ENCODE measurements at places on chromosomes 1 and 21. TPM values are rescaled to one million over a fixed set of nuclear protein-coding genes. Genes with fewer than 3 reads are reported as not detected.
A peak's percentile ranks its signal among the peaks of the same experiment; 100 is the strongest.

- H3K27me3 ChIP-seq: no peaks in the 10 kb centered on the region
- no peaks in the 10 kb centered on the region for H3K36me3 ChIP-seq
- peak; percentile 34 for DNase-seq
These were observed 9.4 kb downstream of the NCAM2 start for GRCh38 chr21:21007606-21008005.

DNA sequence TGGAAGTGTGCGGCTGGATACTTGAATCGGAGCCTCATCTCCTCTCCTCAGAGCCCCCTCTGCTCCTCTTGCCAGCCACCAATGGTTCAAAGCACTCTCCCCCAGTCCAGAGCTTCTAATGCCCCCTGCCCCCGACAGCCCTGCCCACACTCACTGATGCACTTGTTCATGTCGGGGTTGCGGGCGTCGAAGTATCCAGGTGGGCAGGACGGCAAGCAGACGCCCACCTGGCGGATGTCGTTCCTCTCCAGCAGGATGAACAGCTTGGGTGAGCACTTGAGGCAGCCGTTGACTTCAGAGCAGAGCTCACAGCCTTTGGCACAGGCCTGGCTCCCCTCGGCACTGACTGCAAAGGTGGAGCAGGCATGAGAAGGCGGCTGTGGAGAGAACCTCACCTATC is 18.4 kb downstream of the RSPO1 start:
- H3K27ac ChIP-seq: no peak overlapping the region
- no peaks in the 10 kb centered on the region for H3K36me3 ChIP-seq
- H3K27me3 ChIP-seq: peaks cover 38% of the 10 kb centered on the region
- H3K4me1 ChIP-seq: no peaks in the 10 kb centered on the region
- no peak overlapping the region for H3K4me3 ChIP-seq

- DNase-seq: no peak
- peaks cover 18% of the 10 kb centered on the region for H3K4me1 ChIP-seq
- no peak overlapping the region for H3K4me3 ChIP-seq
- H3K27ac ChIP-seq: peak overlapping the region; percentile 33
These were observed 101.1 kb upstream of the HNRNPU start for GRCh38 chr1:244965185-244966030.

- no peak for DNase-seq
- peaks cover 4% of the 10 kb centered on the region for H3K4me1 ChIP-seq
- no peak overlapping the region for H3K4me3 ChIP-seq
- no peak overlapping the region for H3K27ac ChIP-seq
These were observed 1.1 kb upstream of the RAP1GAP start for GRCh38 chr1:21670059-21670881.

- H3K27ac ChIP-seq: no peak overlapping the region
- H3K27me3 ChIP-seq: no peaks in the 10 kb centered on the region
- H3K36me3 ChIP-seq: no peaks in the 10 kb centered on the region
- no peak overlapping the region for H3K4me3 ChIP-seq
These were observed 46.9 kb downstream of the CD34 start for GRCh38 chr1:207863893-207864535.

DNA sequence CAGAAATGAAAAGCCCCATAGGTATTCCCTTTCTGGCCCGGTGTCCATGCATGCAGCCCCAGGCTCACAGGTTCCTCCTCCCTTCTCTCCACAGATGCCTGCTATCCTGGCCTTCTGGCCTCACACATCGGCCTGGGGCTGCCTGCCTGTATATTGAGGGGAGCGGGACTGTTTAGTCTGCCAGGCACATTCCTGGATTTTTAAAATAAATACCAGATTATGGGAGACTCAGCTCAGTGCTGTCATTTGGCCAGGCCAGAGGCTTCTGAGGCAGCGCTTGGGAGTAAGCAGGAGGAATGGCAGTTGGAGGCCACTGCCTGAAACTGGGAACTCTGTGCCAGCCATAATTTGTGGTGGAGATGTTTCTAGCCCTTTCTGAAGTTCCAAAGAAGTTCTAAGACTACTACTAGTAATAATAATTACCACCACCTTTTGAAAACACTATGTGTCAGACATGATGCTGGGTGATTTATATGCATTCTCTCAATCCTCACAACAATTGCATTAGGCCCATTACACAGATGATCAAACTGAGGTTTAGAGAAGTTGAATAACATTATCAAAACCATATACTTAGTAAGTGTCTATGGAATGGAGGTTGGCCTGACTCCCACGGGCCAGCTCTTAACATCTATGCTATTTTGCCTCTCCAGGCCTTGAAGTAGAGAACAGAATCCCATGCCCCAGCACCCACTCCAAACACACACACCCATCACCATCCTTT is 107.6 kb downstream of the PLXNA2 start:
- DNase-seq: peak; percentile 34
- 0 out of 2 replicates have a peak, but pooled peaks cover 2% of the 10 kb centered on the region for H3K4me1 ChIP-seq
- no peak overlapping the region for H3K27ac ChIP-seq
- H3K36me3 ChIP-seq: no peaks in the 10 kb centered on the region
- H3K27me3 ChIP-seq: no peaks in the 10 kb centered on the region

GRCh38 chr1:116232989-116233514 is 121.9 kb downstream of the MAB21L3 start:
- DNase-seq: no peak
- no peak overlapping the region for H3K27ac ChIP-seq
- H3K4me3 ChIP-seq: no peak overlapping the region
- no peaks in the 10 kb centered on the region for H3K4me1 ChIP-seq

GRCh38 chr1:151157067-151157531 is 650 bp downstream of the TNFAIP8L2 start:
- H3K36me3 ChIP-seq: peaks cover 40% of the 10 kb centered on the region
- no peaks in the 10 kb centered on the region for H3K27me3 ChIP-seq
- H3K27ac ChIP-seq: no peak overlapping the region
- no peak for DNase-seq
- H3K4me3 ChIP-seq: no peak overlapping the region

The FAM3B gene
- total RNA-seq: not detected

- no peaks in the 10 kb centered on the region for H3K36me3 ChIP-seq
- H3K27me3 ChIP-seq: no peaks in the 10 kb centered on the region
- no peak overlapping the region for H3K27ac ChIP-seq
- no peak for DNase-seq
These were observed 32.1 kb downstream of the SH3BP5L start for GRCh38 chr1:248793592-248793991.

DNA sequence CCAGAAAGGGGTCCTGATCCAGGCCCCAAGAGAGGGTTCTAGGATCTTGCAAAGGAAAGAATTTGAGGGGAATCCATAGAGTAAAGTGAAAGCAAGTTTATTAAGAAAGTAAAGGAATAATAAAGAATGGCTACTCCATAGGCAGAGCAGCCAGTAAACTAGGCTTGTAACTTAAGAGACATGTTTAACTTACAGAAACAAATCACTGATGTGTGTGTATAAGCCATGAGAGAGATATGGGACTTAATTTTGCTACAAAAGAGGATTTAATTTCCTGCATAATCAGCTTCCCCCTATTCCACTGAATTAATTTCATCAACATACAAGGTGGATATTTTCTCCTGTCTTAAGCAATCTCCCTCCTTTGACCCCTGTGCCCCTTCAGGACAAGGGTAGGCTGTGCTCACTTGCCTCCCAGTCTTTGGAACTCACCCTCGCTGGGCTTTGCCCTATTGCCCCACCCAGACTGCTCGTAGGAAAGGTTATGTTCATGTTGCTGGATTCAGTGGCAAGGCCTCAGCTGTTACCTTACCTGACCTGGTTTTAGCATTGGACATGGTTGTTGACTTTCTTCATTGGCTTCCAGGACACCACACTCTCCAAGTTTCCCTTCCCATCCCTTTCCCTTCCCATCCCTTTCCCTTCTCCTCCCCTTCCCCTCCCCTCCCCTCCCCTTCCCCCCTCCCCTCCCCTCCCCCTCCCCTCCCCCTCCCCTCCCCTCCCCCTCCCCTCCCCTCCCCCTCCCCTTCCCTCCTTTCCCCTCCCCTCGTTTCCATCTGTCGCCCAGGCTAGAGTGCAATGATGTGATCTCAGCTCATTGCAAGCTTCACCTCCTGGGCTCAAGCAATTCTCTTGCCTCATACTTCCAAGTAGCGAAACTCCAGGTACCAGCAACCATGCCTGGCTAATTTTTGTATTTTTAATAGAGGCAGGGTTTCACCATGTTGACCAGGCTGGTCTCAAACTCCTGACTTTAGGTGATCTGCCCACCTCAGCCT is 44.6 kb downstream of the TBCE start:
- H3K4me3 ChIP-seq: no peak overlapping the region
- peaks cover 5% of the 10 kb centered on the region for H3K4me1 ChIP-seq
- DNase-seq: no peak
- no peaks in the 10 kb centered on the region for H3K27me3 ChIP-seq
- peaks cover 3% of the 10 kb centered on the region for H3K36me3 ChIP-seq
- no peak overlapping the region for H3K27ac ChIP-seq

- H3K36me3 ChIP-seq: no peaks in the 10 kb centered on the region
- no peak overlapping the region for H3K4me3 ChIP-seq
These were observed 59.9 kb downstream of the WNT9A start for GRCh38 chr1:227887697-227888403.

DNA sequence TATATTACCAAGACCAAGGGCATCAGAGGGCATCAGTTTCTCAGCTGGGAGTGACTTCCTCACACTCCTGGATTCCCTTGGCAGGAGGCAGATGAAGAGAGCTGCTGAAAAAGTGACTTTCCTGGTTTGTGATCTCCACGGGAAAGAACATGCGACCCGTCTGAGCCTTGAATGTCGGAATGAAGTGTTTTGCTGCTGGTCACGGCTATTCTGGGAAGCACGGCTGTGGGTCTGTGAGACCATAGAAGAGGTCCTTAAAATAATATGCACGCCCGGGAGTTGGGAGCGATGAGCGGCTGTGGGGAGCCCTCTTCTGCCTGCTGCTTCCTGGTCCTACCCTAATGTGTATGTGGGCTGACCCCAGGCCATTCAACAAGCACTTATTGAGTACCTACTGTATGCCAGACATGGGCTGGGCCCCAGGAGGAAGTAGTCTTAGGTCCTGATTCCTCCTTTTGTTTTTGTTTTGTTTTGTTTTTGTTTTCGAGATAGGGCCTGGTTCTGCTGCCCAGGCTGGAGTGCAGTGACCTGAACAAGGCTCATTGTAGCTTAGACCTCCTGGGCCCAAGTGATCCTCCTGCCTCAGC is 13.2 kb upstream of the UMODL1 start:
- no peaks in the 10 kb centered on the region for H3K36me3 ChIP-seq
- H3K4me3 ChIP-seq: no peak overlapping the region
- peaks cover 20% of the 10 kb centered on the region for H3K4me1 ChIP-seq
- peaks cover 9% of the 10 kb centered on the region for H3K27me3 ChIP-seq
- H3K27ac ChIP-seq: peak overlapping the region; percentile 90

- no peaks in the 10 kb centered on the region for H3K27me3 ChIP-seq
- H3K4me3 ChIP-seq: no peak overlapping the region
- no peak for DNase-seq
- H3K27ac ChIP-seq: no peak overlapping the region
- H3K36me3 ChIP-seq: no peaks in the 10 kb centered on the region
These were observed 3.2 kb upstream of the ZBTB21 start for GRCh38 chr21:42013376-42013775.

GRCh38 chr1:192489748-192490147 is 85.8 kb upstream of the RGS1 start:
- peak; percentile 95 for DNase-seq
- no peaks in the 10 kb centered on the region for H3K36me3 ChIP-seq
- no peaks in the 10 kb centered on the region for H3K27me3 ChIP-seq

The FAM72D gene
- 0.72 TPM for total RNA-seq

GRCh38 chr1:184838504-184838951 is 83.9 kb upstream of the EDEM3 start:
- peak; percentile 95 for DNase-seq
- no peak overlapping the region for H3K4me3 ChIP-seq
- peaks cover 1% of the 10 kb centered on the region for H3K4me1 ChIP-seq
- no peaks in the 10 kb centered on the region for H3K36me3 ChIP-seq
- no peak overlapping the region for H3K27ac ChIP-seq

- peak overlapping the region; percentile 81 for H3K4me3 ChIP-seq
- no peak for DNase-seq
- peak overlapping the region; percentile 68 for H3K27ac ChIP-seq
- no peaks in the 10 kb centered on the region for H3K27me3 ChIP-seq
These were observed 452 bp upstream of the EXOSC10 start for GRCh38 chr1:11100149-11100493.

DNA sequence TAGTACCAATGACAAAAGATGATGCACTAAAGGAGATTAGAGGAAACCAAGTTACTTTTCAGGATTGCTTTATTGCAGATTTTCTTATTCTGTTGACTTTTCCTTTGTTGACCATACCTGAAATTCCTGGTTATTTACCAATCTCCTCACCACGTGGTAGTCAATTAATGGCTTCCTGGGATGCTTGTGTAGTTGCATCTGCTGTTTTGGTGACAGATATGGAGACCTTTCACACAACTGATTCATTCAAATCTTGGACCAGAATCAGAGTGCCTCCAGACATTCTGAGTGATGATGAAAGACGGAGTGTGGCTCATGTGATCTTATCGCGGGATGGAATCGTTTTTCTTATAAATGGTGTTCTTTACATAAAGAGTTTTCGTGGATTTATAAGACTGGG is 91.3 kb downstream of the CATSPERE start:
- H3K36me3 ChIP-seq: no peaks in the 10 kb centered on the region
- no peaks in the 10 kb centered on the region for H3K4me1 ChIP-seq
- no peak for DNase-seq
- no peaks in the 10 kb centered on the region for H3K27me3 ChIP-seq
- no peak overlapping the region for H3K4me3 ChIP-seq
